ENCODE measurements at places on chromosomes 5 and 9.

- no peak for DNase-seq
Observed at GRCh38 chr5:115749016-115749415, 67.4 kb downstream of the CDO1 start.

GRCh38 chr5:36041537-36041845, 25.2 kb downstream of the UGT3A2 start:
- DNase-seq, result no peak

GRCh38 chr9:727767-728166, 113.7 kb upstream of the DMRT1 start:
- no peak for DNase-seq

GRCh38 chr5:28344836-28345433, 1306.5 kb upstream of the CDH9 start:
- peak; percentile 15 for DNase-seq

DNA sequence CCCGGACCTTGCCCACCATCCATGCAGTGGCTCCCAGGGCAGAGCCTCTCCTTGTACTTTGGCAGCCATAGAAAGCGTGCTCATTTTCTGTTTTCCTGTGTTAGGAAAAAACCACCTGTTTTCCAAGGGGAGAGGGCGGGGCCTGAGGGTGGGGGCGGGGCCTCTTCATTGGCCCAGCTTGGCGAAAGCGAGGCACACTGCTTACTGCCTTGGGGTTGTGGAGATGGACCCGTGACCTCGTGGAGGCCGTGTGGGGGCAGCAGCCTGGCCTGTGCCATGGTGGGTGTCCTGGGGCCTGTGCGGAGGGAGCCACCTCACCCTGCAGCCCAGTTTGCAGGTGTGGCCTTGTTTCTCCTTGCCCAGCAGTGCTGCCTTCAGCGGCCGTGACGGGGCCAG, 4.4 kb upstream of the TOR4A start:
- no peak for DNase-seq
